ENCODE measurements at places on chromosomes 5 and 9.

- DNase-seq, result no peak
Observed at GRCh38 chr5:90641528-90641927, 82.9 kb downstream of the ADGRV1 start.

- no peak for DNase-seq
Observed at GRCh38 chr9:110179734-110180133, 28.2 kb downstream of the C9orf152 start.

GRCh38 chr5:94558028-94558427 is 60.4 kb downstream of the KIAA0825 start:
- DNase-seq, result no peak

- no peak for DNase-seq
Observed at GRCh38 chr5:139693676-139694364, 45.7 kb downstream of the CXXC5 start.

GRCh38 chr5:124277767-124278545 is 468.5 kb downstream of the ZNF608 start:
- DNase-seq, result no peak

DNA sequence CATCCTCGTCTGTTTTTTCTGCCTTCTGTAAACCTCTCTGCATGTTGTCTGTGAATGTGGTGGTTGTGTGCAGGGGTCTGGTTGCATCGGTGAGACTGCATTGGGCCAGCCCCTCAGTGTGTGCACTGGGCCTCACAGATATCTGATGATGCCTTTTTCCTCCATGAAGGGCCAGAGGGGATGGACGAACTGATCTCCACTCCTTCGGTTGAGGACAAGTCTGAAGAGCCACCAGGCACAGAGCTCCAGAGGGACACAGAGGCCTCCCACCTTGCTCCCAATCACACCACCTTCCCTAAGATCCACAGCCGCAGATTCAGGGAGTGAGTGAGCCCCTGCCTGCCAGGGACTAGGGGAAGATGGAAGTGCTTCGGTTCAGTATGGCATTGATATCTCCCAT is 31.3 kb downstream of the SECISBP2 start:
- DNase-seq, result no peak

DNA sequence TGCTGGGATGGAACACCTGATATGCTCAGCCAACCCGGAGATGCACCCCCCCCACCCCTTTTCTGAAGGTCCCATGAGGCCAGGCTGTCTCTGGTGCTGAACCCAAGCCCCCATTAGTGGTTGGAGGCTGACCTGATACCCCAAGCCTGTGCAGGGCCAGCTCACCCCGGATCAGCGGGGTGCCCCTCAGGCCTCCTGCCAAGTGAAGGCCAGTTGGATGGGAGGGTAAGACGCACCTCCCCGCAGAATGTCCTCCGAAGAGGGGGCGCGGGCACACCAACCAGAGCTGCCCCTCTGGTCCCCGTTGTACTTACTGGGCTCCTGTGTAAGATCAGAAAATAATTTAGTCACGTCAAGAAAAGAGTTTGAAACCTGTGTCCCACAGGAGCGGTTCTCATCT is 76.8 kb upstream of the OTULINL start:
- DNase-seq, result no peak

- DNase-seq, result no peak
Observed at GRCh38 chr5:104199771-104200170, 637.2 kb upstream of the NUDT12 start.
